ENCODE measurements at places on chromosomes 11 and 22.

DNA sequence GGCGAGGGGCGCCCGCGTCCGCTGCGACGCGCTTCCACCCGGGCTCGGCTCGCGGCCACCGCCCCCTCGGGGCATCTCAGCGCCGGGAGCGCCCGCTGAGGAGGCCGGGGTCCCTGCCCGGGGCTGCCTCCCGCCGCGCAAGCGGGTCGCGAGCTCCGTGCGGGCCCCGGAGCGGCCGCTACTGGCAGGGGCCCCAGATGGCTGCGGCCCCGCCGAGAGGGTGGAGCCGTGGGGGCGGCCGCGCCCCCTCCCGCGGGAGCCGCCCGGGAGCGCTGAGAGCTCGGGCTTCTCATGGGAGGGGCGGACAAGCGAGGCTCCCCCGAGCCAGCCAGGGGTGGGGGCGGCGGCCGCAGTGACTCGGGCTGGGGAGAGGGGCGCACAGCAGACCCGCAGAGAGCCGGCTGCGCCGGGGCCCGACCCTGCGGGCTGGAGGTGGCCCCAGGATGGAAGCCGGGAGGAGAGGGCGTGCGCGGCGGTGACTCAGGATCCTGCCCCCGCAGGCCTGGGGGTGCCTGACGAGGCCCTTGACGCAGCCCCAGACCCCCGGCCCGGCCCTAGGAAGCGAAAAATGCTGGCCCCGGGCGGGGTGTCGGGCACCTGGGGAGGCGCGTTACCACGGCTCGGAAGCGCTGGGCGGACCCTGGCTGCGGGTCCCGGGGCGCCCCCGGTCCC, 603 bp upstream of the ZFTA start:
- no peak for DNase-seq

DNA sequence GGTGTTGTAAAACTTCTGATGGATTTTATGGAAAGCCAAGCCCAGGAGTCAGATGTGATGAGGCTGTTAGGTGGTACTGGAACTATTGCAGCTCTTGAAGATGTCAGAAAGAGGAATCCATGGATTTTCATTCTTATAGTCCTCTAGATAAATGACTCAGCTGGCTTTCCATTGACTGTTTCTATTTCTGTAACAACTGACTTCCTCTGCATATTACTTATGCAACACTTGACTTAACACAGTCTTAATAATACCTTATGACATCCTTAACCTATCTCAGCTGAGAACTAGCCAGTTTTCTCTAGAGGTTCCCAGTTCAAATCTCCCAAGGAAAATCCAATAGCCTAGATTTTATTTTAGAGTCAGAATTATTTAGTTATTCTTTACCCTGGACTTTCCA, 263.8 kb downstream of the LUZP2 start:
- DNase-seq, result no peak

DNA sequence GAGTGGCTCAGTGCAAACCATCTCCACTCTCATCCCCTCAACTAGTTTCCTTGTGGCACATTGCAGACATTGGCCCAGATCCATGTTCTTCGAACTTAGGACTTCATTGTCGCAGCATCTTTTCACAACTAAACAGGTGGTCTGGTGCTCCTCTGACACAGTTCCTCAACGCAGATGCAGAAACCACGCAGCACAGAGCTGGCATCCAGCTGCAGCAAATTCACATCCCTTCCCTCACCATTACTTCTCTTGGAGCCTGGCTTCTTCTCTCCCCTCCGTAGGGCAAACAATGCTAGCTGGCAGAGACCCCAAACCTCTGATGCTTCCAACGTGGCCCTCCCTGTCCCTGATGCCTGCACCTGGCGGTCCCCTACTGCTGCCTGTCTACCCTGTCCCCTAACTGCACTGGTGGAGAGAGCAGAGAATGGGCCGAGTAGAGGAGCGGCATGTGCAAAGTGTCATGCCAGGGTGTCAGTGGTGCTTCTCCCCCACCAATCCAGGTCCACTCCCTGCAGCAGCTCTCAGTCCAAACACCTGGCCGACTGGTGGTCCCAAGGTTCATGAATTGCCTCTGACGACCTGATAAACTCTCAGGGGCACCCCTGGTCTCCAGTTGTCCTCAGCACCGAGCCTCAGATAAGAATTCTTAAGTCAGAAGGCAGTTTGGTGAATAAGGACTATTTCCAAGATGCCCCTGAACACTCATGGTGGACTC, 18.1 kb downstream of the TMPRSS13 start:
- no peak for DNase-seq

- no peak for DNase-seq
Measured at GRCh38 chr11:126146454-126147192, 64.8 kb downstream of the RPUSD4 start.

DNA sequence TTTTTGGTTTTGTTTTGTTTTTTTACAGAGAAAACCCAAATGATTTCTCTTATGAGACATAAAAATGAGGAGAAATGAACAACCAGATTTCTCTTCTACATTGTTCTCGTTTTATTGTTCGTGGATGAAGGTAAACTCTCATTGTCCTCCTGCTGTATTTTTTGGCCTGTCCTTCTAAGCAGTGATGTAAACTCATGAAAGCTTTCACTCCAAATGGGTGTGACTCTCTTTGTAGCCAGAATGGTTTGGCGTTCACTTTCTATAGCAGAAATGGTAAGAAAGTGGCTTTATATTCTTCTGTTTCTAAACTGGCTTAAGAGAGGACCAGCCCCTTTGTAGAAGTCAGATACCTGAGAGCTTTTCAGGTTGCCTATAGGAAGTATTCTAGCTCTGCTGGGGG, 15.5 kb upstream of the BMAL1 start:
- DNase-seq, result no peak

- DNase-seq, result no peak
Measured at GRCh38 chr22:41816871-41817270, 16.0 kb upstream of the SREBF2 start.

- no peak for DNase-seq
Measured at GRCh38 chr11:84292006-84292405, 1005.8 kb upstream of the CCDC90B start.

- DNase-seq, result no peak
Measured at GRCh38 chr22:29149841-29150555, 55.7 kb upstream of the EMID1 start.

DNA sequence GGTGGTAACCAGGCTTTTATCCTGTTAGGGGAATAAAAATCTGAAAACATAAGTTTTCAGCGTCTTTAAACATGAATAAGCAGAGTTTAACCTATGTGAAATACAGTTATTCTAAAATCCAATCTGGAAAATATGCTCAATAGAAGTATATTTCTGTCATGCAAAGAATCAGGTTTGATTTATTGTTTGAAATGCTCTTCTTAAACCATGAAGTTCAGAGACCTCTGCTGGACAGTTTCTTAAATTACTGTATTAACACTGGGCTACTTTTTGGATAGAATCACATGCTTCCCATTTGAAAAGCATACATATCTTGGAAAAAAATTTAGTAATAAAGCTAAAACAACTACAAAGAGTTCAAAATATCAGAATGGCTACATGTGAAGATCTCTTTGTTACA, 25.4 kb downstream of the APIP start:
- peak; percentile 60 for DNase-seq

DNA sequence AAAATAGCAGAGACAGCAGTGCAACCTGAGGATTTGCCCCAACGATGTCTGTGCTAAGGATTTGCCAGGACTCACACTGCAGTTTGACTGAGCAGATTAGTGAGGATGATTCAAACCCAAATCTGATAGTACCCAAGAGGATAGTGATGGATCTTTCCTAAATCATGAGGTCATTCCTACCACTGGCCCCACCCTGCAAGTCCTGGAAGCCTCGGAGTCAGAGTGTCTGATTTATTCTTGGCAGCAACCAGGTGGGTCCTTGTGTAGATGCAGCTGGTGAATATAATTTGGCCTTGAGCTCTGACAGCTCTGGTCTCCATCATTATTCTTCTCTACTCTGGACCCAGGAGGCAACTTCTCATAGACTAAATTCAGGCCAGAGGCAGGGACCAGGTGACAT, 179.3 kb upstream of the RAG2 start:
- DNase-seq, result no peak

GRCh38 chr22:27397954-27398342, 403.6 kb downstream of the MN1 start:
- no peak for DNase-seq

DNA sequence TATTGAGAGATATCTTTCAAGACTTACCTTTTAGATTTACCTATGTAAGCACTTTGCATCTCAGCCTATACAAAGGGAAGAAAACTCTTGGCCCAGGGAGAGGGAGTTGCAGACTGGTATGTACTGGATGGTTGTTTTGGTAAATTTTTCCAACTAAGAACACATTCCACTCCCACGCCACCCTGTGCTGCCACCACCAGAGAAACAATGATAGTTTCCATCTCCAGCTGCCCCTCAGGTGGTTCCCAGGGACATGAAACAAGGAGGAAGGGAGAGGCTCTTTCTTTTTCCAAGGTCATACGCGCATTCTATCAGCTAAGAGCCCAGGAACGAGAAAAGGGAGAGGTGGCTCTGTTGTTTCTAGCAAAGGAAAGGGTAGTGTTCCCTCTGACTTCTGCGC, 34.4 kb downstream of the CCDC34 start:
- no peak for DNase-seq

DNA sequence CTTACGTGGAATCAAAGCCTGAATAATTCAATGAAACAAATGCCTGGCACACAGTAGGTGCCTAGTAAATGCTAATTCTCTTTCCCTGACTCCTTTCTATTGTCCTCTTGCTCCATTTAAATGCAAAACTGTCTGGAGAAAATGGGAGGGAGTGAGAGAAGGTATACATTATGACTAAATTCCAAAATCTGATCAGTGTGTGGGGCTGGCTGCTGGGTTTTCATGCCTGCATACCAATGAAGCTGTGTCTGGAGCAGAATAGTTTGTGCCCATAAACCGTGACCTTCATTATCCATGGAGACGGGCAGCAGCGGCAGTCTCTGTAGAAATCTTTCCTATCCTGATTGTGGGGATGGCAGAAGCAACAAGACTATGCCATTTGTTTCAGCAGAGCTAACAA, 223.4 kb upstream of the ZBED5 start:
- no peak for DNase-seq

DNA sequence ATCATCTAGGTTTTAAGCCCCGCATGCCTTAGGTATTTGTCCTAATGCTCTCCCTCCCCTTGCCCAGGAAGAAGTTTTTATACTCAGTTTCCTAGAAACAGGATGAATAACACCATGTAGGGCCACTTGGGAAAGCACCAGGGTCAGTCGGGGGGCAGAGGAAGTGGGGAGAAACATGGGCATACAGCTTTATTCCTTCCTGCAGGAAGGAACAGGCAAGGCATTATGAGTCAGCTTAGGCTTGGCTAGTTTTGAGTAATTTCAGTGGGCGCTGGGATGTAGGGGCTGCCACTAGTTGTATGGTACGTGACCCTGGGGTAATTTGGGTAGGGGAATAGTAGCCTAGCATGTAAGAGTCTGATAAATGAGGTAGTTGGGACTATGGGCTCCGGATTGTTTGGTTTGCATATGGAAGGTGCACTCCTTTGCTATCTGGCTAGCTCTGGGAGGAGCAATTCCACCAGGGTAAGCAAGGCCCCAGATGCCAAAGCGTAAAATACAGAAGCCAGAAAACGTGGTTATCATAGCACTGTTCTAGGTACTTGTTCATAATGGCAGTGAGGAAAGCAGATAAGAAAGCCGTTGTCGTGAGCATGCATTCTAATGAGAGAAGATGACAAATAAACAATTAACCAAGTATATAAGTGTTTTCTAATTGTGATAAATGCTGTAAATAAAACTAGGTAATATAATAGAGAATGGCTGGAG, 24.8 kb downstream of the ACER3 start:
- peak; percentile 7 for DNase-seq

GRCh38 chr22:37402184-37402506, 25.1 kb downstream of the ELFN2 start:
- no peak for DNase-seq

DNA sequence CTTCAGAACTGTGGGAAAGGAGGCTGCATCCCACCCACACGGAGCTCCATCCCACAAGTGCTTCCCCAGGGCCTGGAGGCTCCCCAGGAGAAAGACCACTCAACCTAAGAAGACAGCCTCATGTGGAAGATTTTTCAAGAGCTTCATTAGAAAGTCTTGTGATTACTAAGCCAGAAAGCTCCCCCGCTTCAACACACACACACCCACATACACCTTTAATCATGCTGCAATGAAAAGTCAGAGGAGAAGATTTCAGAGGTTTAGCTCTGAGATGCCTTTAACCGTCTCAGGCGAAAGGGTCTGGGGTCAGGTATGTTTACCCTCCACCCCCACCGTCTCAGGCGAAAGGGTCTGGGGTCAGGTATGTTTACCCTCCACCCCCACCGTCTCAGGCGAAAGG, 634.5 kb upstream of the B3GAT1 start:
- no peak for DNase-seq

DNA sequence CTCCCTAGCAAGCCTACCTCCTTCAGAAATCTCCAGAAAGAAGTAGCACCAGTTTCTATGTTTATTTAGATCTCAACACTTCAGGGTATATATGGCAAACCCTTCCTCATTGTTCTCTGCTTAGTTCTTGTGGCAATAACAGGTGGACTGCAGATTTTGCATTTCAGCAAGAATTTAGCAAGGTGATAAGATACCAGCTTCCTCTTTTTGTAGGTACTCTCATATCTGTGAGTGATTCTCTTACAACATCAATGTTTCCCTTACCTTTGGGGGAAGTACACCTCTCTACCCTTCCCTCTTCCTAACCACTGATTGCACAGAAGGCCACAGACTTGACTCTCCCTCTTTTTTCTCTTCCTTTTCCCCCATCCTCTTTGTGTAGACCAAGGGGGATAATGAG, 230.9 kb upstream of the SESN3 start:
- no peak for DNase-seq

- DNase-seq, result no peak
Measured at GRCh38 chr11:6472934-6473333, 807 bp downstream of the TRIM3 start.

DNA sequence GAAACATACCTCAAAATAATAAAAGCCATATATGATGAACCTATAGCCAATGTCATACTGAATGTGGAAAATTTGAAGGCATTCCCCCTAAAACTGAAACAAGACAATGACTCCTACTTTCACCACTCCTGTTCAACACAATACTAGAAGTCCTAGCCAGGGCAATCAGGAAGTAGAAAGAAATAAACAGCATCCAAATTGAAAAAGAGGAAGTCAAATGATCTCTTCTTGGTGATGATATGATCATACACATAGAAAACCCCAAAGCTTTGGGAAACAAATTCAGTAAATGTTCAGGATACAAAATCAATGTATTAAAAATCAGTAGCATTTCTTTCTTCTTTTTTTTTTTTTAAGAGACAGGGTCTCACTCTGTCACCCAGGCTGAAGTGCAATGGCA, 109.9 kb downstream of the DLG2 start:
- no peak for DNase-seq

Measured in SW 1271 (cell line).